ACHN (cell line): ENCODE measurements at places on chromosomes 3 and 15.
A peak's percentile ranks its signal among the peaks of the same experiment; 100 is the strongest.

GRCh38 chr3:69320871-69321271, 65.0 kb downstream of the FRMD4B start:
- DNase-seq, result no peak

DNA sequence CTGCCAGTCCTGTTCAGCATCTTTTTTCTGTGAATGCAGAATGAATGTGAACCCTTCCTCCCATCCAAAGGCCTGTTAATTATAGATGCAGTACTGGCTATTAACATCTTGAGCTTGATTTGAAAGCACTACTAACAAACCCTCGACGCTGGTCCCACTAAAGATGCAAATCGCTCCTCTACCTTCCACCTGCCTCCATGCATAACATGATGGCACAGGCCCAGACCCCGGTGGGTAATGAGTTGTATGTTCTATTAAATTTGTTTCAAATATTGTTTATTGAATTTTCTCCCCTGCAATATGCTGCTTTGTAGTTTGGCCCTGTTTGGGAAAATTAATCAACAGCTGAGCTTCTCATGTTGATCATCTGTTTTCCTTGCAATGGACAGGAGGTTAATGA, 69.3 kb downstream of the RAB11A start:
- no peak for DNase-seq

DNA sequence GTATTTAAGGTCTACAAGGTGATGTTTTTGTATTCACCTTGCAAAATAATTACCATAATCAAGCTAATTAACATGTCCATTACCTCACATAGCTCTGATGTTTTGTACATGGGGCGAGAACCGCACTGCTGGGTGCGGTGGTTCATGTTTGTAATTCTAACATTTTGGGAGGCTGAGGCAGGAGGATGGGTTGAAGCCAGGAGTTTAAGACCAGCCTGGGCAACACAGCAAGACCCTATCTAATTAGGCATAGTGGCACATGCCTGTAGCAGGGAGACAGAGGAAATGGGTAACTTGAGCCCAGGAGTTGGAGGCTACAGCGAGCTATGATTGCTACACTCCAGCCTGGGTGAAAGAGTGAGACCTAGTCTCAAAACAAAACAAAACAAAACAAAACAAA, 248.2 kb upstream of the NSMCE3 start:
- no peak for DNase-seq

GRCh38 chr3:190566043-190566933, 52.4 kb downstream of the IL1RAP start:
- DNase-seq, result peak; percentile 99

GRCh38 chr3:12833222-12834161, 7.9 kb downstream of the RPL32 start:
- DNase-seq, result no peak

DNA sequence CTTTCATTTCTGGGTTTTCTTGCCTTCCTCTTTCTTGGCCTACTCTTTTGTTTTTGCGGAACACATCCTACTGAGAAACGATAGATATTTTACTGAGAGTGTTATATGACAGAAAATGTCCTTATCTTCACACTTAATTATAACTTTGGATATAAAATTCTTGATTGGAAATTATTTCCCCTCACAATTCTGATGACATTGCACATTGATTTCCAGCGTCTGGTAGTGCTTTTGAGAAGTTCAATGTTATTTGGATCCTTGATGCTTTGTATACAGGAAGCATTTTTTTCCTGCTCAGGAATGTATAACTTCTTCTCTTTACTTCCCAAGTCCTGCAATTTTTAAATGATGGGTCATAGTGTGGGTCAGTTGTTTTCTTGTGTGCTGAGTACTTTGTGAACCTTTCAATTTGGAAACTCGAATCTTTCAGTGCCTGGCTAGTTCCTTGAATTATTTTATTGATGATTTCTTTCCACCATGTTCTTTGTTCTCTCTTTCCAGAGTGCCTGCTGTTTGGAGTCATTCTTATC, 183.9 kb downstream of the PDCD6IP start:
- no peak for DNase-seq

DNA sequence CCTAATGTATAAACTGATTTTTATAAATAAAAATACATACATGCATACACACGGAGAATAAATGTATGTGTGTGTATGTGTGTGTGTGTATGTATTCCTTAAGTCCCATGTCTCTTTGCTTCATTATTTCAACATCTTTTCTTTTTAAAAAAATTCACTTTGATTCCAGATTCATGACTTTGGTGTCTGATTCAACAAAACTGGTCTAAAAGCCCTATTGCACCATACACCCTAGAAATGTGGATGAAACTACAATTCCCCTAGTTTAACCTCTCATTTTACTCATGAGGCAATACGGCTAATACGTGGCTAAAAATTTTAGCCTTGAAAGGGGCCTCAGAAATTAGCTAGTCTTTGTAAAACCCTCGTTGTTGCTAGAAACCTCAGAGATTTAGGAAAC, 228.1 kb downstream of the ADAMTS9 start:
- DNase-seq, result no peak

- DNase-seq, result no peak
Measured at GRCh38 chr3:95212117-95212516, 1149.3 kb downstream of the NSUN3 start.

DNA sequence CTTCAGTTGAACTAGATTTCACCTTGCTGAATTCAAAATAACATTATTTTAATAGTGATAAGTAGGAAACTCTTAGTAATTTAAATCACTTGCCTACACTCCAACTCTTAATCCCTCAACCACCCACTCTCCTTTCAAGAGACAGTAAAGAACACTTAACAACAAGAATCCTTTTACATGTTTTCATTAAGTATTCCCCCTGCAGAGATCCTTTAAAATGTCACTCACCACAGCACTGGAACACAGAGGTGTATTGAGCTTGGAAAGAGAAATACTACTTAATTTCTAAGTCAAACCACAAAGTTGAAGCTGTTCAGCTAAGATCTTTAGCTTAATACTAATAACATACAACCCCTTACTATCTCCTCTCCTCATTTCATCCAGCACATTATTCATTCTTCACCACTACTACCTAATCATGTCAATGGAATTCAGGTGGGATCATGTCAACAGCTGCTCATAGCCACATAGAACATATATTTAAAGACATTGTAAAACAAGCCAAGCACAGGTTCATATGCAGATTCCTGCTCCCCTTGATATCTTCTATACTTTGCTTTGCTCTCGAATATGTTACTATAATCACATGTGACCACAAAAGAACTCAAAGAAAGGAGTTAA, 40.5 kb downstream of the IMPG2 start:
- DNase-seq, result no peak

- no peak for DNase-seq
Measured at GRCh38 chr3:98577178-98577895, 16.1 kb downstream of the CPOX start.

DNA sequence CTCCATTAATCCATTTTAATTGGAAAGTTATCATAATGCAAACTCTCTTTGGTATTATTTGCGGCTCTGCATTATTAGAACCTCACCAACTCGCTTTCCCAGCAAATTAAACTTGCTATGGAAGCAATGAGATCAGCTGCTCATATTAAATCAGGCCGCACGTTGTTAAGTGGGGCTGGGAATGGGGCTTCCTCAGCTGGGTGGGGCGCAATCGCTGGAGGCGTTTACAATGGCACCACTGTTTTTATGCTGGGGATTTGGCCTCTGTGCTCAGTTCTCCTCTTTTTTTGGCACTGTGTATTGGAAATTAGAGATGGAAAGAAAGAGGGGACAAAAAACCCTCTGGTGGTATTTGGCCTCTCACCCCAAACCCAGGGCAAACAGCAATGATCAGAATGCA, 72.2 kb downstream of the RPLP1 start:
- DNase-seq, result no peak

DNA sequence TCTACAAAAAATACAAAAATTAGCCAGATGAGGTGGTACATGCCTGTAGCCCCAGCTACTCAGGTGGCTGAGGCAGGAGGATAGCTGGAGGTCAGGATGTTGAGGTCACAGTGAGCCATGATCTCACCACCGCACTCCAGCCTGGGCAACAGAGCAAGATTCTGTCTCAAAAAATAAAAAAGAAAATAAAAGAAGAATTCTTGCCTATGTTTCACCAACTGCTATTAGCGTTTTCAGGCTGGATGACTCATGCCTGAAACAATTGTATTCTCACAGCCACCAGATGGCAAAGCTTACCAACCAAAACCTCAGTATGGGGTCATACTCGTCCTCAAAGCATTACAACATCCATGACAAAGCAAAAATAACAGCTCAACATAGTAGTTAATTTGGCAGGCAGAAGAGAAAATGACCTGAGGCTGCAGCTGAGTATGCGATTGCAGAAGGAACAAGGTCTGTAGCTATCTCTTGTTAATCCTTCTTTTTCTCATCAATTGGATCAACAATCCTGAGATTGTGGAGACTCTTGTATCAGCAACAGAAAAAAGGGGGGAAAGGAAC, 52.2 kb downstream of the TP53BP1 start:
- peak; percentile 88 for DNase-seq

DNA sequence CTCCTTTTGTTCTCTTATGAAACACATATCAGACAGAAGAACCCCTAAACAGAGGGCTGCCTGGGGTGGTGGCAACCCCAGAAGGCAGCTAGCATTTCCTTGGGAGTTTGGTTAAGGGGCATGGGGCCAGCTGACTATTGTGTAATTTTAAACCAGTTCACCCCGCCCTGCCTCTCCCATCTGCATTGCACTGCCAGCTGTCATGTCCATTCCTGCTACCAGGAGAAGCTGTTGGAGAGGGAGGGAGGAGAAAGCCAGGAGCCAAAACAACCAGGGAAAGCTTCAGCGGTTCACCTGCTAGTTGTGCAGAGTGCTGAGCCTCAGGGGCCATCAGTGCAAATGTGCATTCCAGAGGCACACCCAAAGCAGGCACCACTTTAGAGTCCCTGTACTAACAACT, 47.6 kb upstream of the ATP1B3 start:
- no peak for DNase-seq

GRCh38 chr15:63114465-63114864, 7.2 kb upstream of the LACTB start:
- DNase-seq, result no peak

GRCh38 chr15:73010154-73011152, 41.8 kb upstream of the NEO1 start:
- DNase-seq, result no peak

DNA sequence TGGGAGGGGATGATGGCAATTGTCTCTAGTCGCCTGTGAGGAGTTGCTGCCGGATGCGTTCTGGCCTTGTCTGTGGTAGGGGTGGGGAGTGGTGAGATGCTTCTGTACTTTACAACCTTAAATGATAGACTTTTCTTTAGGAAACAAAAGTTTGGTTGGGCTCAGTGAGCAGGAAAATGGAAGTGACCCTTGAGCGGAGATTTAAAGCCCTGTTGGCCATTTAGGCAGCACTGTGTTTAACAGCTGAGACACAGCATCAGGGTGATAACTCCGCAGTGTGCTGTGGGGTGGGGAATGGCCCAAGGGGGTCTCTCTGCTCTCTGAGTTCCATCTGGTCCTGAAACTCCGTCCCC, 36.6 kb downstream of the SPSB4 start:
- no peak for DNase-seq

DNA sequence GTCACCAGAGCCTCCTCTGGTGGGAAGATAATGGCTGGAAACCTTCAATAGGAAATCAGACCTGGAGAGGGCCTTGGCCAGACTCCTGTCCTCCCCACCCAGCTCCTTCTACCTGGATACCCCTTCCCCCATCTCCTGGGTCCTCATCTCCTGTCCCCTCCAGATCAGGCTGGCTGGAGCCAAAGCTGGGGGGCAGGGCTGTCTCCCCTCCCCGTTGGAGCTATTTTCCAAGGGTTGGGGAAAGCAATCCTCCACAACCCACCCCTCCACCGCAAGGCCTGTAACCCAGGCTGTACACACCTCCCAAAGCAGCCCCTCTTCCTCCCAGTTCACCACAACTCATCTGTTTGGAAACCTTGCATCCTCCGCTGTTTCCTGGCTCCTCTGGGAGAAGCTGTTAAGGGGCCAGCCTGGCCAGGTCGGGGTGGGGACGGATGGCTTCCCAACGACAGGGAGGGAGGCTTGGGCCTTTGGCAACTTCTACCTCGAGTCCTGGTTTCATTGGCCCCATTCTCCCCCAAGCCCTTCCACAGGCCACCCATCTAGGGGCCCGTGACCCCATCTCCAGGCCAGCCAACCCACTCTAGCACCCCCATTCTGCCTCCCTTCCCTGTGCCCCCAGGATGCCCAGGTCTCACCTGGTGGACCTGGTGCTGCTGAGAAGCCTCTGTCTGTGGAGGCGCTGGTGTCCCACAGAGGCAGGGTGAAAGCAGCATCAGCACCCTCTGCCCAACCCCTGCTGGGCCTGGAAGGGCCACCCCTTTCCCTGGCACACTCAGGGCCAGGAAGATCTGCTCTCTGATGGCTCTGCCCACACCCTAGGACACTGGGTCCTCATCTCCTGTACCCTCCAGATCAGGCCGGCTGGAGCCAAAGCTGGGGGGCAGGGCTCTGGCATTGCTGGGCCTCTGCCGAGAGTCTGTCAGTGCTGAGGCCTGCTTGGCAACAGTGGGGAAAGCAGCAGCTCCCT, 22.1 kb upstream of the GOLGA6C start:
- DNase-seq, result no peak

- no peak for DNase-seq
Measured at GRCh38 chr3:14142567-14143270, 17.9 kb downstream of the TMEM43 start.

- DNase-seq, result no peak
Measured at GRCh38 chr3:122462406-122462805, 46.5 kb upstream of the WDR5B start.

GRCh38 chr15:88834211-88834812, 31.1 kb downstream of the ACAN start:
- peak; percentile 23 for DNase-seq

DNA sequence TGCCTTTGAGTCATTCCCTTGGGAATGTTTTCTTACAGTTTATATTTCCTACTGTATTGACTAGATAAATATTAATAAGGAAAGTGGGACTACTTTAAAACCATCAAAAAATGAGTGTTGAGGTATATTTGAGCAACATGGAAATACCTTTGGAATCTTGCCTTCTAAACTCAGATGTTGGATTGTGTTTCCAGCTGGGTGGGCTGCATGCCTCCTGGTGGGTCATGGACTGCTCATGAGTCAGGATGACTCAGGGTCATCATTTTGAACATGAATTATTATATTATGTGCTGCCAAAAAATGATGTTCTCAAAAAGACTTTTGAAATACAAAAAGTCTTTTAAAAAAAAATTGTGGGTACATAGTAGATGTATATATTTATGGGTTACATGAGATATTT, 41.1 kb upstream of the APH1B start:
- no peak for DNase-seq
